ENCODE measurements at places on chromosomes 3 and 15. TPM values are rescaled to one million over a fixed set of nuclear protein-coding genes. Genes with fewer than 3 reads are reported as not detected.

Gene HHATL
- not detected for total RNA-seq

Gene ADAMTSL3
- total RNA-seq = 1.2 TPM

Gene MYL3
- not detected for total RNA-seq

Gene CACNA2D3
- under 0.01 TPM for total RNA-seq

Gene RLBP1
- not detected for total RNA-seq

Gene NOX5
- 0.83 TPM for total RNA-seq

Gene SERPINI2
- total RNA-seq = not detected

Gene P3H2
- total RNA-seq = 13.9 TPM

Gene AP3B2
- total RNA-seq = 0.15 TPM

Gene SEC61A1
- 409 TPM for total RNA-seq

Gene CPNE9
- not detected for total RNA-seq

Gene GP9
- not detected for total RNA-seq

Gene DMXL2
- total RNA-seq = 23.7 TPM

Gene SLC2A2
- not detected for total RNA-seq

Gene CTXND1
- not detected for total RNA-seq

Gene GOLGA6A
- total RNA-seq = not detected

Gene EDEM1
- total RNA-seq = 27.5 TPM

Gene TGM5
- total RNA-seq = not detected

Gene CD96
- total RNA-seq = not detected

Gene TIGIT
- total RNA-seq = not detected

Gene WDR49
- 1.0 TPM for total RNA-seq

Gene ZCWPW2
- 1.3 TPM for total RNA-seq

Gene GOLGA6L7
- not detected for total RNA-seq

Gene CXCR6
- total RNA-seq = not detected

Gene CFAP100
- not detected for total RNA-seq

Gene VPS8
- 76.7 TPM for total RNA-seq

Gene IMPG2
- 0.33 TPM for total RNA-seq

Gene DISP2
- 2.2 TPM for total RNA-seq
